Bronchial epithelial cell (primary cell): ENCODE measurements at places on chromosomes 3 and 15.

- DNase-seq, result peak; percentile 40
Measured at GRCh38 chr3:60399861-60400845, 851.1 kb downstream of the FHIT start.

DNA sequence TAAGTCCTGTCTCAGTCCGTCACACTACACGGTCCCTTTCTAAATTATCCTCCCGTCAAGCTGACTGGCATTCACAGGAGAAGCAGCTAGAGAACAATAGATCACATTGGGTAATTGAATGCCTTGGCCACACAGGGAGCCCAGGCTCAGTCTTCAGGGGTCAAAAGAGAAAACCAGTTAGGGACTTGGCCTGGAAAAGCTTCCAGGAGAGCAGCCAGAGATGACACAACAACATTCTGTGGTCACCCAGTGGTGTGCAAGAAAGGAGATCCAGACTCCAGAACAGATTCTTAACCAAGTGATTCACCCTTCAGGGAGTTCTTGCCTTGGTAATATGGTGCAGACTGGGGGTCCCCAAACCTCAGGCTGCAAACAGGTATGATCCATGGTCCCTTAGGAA lies 15.9 kb downstream of the ARHGAP31 start:
- DNase-seq, result peak; percentile 35

DNA sequence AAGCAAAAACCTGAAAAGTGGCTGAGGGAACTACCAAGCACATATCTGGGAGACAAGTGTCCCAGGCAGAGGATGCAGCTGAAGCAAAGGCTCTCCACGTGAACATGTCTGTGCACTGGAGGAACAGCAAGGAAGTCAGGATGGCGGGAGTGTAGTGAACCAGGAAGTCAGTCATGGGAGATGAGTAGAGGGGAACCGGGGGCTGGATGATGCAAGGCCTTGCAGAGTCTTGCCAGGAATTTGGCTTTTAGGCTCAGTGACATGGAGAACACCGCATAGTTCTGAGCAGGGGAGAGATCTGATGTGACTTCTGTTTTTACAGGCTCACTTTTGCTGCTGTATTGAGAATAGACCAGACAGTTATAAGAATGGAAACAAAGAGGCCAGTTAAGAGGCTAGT lies 19.0 kb downstream of the C2CD4A start:
- DNase-seq, result no peak

DNA sequence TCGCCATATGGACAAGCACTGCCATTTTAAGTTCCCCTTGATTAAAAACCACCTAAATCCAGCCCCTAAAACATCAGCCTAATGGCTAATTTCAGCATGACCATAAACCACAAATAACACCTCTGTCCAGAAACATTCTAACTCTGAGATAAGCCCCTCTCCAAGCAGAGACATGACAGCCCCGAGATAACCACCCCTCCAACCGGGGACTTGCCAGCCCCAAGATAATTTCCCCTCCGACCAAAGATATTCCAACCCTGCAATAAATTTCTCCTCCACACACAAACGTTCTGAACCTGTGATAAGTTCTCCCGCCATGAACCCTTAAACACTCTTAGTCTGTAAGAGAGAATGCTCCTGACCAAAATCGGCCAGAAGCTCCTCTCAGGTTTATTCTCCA lies 586.8 kb downstream of the EDEM1 start:
- no peak for DNase-seq

DNA sequence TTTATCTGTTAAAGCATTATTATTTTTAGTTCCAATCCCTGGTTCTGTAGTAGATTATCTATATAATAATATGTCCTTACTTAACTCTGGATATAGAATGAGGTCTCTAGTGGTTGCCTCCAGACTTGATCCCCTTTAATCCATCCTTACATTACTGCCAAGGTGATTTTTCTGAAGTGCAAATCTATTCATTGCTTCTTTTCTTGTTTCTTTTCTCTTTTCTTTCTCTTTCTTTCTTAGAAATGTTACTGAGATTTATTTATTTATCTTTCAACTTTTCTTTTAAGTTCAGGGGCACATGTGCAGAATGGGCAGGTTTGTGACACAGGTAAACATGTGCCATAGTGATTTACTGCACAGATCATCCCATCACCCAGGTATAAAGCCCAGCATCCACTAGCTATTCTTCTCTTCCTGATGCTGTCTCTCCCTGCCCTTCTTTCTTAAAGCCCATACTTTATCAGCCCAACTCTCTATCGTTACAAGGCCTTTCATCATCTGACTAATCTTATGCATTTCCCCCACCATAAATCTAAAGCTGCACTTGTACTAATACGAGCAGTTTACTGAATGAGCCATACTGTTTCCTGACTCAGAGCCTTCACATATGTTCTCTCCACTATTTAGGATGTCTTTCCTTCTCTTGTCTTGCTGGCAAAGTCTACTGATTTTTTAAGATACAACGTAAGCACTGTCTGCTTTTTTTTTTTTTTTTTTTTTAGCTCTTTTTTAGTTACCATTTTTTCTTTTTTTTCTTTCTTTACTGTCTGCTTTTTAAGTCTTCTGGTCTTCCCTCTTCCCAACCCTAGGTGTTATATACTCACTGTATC lies 4.6 kb downstream of the GLCE start:
- DNase-seq, result peak; percentile 67

DNA sequence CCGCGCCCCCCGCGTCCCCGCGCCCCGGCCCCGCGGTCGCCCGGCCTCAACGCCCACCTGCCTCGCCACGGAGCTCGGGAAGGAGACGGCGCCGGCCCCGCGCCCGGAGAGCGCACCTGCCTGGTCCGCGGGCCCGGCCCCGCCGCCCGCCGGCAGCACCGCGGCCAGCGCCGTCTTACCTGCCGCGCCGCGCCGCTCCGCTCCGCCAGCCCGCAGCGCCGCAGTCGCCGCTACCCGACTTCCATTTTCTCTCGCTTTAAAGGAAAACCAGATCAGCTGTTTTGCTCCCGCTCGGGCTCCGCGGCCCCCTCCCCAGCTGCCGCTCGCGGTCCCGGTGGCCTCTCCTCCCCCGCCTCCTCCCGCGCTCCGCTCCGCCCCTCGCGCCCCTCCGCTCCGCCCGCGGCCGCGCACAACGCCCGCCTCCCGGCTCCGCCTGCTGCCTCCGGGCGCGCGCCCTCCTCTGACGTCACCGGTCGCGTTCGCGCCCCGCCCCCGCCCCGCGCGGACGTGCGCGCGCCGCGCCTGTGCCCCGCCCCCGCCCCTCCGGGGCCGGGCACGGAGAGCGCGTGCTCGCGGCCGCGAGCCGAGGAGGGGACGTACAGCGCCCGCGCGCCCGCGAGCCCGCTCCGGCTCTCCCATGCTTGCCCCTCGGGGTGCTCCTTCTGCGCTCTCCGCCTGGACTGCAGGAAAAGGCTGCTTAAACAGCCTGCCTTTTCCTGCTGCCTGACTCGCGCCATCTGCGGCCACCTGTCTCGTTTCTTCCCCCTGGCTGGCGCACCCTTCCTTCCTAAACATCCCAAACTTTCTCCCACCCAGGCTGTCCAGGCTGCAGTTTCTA lies 159.8 kb upstream of the CHRNA7 start:
- DNase-seq, result peak; percentile 24
